Left colon (tissue), 2 donors: ENCODE measurements at places on chromosomes 5 and 9.

- DNase-seq: no peak
Observed at GRCh38 chr5:64831996-64832395, 63.3 kb downstream of the CWC27 start.

GRCh38 chr5:19196631-19197030 lies 791.4 kb downstream of the CDH18 start:
- no peak for DNase-seq

GRCh38 chr9:15469406-15469805 lies 41.4 kb downstream of the PSIP1 start:
- DNase-seq: no peak

- DNase-seq: no peak
Observed at GRCh38 chr9:130667120-130667435, 2.7 kb downstream of the PRDM12 start.

DNA sequence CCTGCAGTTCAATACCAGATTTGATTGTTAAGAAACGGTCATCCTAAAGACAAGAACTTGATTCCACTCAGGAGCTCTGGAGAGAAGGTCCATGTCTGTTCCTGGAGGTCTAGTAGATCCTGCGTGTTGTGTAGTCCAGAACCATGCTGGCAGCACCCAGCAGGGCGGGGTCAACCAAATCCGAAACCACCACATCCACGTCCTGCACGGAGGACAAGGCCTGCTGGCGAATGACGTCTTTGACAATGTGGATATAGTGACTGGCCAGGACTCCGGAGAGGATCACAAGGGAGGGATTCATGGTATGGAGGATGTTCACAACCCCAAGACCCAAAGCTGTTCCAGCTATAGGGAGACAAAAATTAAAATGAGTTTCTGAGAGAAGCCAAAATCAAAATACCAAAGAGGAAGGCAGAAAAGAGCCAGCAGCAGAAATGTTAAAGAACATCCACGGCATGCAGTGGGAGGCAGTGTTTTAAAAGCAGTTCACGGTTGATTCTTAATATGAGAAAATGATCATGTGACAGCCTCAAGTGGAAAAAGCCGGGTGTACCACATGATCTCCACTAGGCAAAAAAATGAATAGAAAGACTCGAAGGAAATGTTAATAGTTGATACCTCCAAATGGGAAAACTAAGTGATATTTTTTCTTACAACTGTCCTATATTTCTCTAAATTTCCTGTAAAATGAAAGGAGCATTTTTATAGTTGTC lies 26.7 kb downstream of the CLTA start:
- DNase-seq: no peak

DNA sequence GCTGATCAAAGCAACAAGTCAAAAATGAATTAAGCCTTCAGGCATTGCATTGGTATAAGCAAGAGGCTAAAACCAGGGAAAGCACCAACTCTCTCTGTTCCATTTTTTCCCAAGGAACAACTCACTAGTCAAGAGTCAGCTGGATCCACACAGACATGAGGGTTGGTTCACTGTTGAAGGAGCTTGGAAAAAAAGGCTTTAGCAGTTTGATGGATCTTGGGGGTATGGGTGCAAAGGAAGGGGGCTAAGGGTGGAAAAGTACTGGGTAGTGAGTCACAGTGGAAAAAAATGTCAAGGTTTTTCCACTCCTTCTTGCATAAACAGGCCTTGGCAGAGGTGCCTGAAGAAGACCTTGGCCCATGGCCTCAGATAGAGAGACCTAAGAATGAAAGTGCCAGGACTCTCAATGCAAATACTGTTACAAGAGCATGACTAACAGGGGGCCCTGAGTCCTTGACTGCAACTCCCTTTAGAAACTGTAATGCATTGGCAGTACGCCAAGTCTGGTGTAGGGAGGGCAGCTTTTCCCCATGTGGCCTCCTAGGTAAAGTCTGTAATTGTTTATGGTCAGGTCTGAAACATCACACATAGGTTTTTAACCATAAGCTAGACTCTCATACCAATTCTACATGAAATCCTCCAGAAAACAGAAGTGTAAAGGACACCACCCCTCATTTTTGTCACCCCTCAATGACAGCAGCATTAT lies 23.7 kb downstream of the ACTL7A start:
- DNase-seq: peak; percentile 41

DNA sequence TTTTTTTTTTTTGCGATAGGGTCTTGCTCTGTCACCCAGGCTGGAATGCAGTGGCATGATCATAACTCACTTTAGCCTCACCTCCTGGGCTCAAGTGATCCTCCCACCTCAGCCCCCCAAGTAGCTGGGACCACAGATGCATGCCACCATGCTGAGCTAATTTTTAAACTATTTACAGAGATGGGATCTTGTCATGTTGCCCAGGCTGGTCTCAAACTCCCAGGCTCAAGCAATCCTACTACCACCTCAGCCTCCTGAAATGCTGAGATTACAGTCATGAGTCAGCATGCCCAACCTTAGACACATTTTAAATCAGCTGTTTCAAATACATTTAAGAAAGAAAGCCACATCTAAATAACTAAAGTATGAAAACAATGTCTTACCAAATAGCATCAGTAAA lies 439.0 kb downstream of the EBF1 start:
- no peak for DNase-seq

- DNase-seq: no peak
Observed at GRCh38 chr9:110509792-110510191, 69.7 kb downstream of the SVEP1 start.

- DNase-seq: no peak
Observed at GRCh38 chr9:81445331-81445921, 243.9 kb downstream of the TLE1 start.

DNA sequence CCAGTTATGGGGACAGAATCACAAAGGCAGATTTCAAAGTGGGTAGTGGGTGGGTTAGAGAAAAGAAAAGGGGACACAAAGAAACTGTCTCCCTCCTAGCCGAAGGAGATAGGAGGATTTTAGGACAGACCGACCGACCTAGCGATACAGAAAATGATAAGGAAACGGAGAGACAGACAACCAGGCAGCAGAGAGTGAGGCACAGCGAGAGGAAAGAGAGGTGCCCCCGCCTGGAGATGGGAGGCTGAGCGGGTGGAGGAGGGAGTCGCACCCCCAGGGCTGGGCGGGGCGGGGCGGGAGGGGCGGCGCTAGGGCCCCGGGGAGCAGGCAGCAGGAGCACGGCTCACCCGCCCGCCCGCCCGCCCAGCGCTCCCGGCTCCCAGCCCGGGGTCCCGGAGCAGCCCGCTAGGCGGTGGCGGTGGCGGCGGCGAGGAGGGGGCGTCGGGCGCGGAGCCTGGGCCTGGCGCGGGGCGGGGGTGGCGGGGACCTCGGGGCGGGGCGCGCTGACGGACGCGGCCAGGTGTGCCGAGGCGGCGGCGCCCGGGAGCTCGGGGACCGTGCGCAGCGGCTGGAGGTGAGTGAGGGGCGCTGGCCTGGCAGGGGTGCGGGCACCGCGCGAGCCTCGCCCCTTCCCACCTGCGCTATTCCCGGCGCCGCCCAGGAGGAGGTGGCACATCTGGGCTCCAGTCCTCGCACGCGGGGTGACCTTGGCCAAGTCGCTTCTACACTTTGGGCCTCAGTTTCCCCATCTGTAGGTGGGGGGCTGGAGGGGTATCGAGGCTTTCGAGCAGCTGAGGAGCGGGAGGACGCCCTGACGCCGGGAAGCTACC lies 15.9 kb upstream of the SYNPO start:
- peak; percentile 47 for DNase-seq

DNA sequence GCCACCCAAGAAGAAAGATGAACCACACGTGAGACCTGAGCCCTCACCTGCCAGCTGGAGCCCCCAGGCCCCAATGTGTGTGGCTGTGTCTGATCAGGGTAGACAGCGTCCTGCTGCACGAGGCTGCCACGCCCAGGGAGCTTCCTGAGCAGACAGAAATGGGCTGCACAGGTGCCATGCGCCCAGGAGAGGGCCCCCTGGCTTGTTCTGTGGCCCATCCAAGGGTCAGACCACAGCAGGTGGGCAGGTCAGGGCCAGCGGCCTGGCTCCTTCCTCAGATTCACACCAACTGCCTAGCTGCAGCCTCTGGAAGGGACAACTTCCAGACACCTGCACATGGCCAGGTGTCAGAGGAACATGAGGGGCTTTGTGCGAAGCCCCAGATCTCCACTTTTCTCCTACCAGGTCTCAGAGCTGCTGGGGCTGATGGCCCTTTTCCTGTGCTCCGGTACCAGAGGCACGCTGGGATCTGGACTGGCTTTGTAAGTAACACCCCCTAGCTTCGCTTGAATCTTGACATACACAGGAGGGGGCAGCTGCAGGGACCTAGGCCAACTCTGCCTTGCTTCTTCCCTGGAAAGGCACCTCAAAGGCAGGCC lies 10.8 kb downstream of the SARDH start:
- DNase-seq: peak; percentile 21

DNA sequence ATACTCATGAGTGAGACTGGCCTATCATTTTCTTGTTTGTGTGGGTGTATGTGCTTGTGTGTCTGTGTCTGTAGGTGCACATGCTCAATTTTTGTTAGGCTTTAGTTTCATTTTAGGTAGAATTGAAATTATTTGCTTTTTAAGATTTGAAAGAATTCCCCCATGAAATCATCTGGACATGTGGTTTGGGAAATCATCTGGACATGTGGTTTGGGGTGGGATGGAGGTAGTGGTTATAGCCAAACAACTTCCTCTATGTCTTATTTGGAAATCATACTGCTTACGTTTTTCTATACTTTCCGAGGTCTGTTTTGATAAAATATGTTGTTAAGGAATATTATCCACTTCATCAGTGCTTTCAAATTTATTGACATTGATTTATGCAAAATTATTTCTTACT lies 485.4 kb upstream of the CLINT1 start:
- DNase-seq: no peak

DNA sequence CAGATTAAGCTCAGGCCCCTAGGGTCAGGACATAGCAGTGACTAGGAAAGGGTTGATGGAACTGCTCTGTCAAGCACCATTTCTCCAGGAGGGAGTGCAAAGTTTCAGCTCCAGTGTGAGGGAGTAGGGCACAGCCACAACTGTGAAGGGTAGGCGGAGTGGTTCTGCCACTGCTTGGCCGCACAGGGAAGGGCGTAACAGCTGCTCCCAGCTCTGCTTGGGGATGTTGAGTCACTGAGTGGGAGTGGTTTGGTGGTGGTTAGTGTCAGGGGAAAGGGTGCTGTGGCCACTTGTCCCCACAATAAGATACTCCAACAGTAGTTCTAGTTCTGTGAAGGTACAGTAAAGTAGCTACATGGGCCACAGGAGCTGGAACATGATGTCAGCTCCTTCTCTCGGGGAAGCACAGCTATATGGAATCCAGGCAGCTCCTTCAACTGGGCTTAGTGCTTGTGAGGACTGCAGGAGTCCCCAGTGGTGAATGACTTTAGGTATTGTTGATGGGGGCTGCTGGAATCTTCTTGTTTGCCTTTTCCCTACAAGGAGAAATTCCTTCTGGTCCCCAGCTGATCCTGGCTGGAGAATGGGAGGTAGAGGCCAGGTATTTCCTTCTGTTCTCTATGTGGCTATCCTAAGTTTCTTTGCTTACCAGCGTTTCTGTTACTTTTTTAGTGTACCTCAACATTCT lies 314.5 kb downstream of the SPATA31D1 start:
- DNase-seq: no peak

DNA sequence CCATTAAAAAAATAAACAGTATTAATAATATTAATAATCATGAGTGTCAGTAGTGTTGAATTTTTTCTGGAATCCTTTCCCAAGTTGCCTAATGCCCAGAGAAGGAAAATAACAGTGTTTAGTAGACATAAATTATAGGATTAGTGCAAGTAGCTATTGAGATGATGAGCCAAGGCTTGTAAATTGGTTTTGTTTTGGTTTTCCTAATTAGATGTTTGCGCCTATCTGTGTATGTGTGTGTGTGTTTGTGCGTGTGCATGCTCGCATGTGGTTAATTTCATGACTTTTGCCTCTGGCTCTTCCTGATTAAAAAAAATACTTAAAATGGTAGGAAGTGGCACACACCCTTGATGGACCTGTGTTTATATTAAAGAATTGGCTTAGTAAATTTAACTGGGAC lies 55.4 kb downstream of the FXN start:
- no peak for DNase-seq

DNA sequence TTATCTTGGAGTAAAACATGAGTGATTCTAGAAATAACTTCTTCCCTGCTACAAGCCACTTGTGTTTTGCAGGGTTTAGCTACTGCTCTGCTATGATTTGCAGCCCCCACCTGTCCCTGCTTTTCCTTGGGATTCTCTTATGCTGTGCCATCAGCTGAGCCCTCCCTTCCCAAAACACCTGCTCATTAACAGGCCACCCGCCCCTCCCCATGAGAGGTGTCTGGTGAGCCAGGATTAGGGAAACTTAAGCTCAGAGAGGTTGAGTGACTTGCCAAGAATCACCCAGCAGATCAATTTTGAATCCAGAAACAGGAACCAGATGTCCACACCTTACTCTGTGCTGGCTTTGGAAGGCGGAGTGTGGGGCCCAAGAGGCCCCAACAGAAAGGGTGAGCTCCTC lies 111.7 kb upstream of the CXCL14 start:
- no peak for DNase-seq

DNA sequence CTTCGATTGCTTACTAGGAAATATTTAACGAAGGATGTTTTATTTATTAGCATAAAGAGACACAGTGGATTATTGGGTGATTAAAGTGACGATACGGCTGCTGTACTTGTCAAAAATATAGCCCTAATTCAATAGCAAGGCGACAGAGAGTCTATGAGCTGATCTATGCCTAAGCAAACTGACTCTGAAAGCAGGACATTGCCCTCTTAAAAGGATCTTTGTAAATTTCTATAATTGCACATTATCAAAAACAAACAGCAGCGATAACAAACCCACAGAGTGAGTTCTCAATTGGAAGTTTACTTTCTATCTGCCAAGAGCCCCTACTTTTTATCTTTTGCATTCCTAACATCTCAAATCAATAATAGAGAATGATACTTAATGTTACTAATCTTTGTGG lies 31.4 kb downstream of the TLX3 start:
- no peak for DNase-seq

GRCh38 chr5:98492258-98492657 lies 281.2 kb upstream of the RGMB start:
- DNase-seq: no peak

DNA sequence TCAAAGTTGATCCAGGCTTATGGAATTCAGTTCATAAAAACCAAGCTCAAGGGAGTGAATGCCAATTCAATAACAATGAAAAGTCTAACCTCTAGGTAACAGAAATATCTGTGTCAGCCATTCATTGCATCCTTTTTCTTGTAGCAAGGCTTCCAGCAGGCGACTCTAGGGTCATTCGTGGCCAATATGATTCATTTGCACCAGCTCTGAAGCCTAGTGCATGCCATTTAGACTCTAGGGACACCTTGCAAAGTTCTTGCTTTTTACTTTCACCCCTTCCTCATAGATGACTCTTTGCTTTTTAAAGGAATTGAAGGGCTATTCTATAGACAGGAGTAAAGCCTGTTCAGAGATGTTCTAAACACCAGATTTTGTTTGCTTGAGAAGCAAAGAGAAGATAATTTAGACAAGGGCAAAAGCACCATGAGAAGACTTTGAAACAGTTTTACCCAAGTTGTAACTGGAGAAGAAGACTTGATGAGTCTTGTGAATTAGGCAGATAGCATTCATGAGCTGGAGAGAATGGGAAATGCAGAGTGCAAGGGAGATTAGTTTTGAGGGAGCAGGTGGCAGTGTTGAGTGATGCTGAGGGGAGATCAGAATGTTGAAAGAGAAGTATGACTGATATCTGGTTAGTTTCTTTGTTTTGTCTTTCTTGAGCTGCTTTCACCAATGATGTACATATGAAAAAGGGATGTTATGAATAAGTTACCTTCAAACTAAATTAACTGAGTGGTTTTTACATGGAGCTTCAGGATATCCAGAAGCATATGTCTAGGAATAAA lies 94.5 kb downstream of the F2RL2 start:
- no peak for DNase-seq
